ENCODE measurements at places on chromosomes 7 and 10.

DNA sequence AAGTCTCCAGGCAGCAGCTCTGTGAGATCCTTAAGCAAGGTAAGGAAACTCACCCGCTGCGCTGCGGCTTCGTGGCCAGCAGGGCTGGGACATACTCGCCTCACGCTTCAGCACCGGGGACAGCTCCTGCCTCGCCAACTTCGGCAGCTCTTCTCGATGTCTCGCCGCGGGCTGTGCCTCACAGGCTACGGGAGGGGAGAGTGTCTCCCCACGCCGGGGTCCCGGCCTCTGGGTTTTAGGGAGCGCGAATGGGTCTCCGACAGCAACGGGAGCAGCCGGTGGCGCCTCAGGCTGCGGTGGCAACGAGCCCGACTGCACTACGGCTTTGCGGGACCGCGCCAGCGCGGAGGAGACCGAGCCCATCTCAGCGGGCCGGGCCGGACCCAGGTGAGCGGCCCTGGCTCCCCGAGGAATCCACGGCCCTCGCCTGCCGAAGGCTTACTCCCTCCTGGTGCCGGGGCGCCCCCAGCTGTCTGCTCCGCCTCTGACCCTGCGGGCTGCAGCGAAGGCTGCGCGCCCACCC lies 62.4 kb downstream of the LSM5 start:
- peak; percentile 30 for DNase-seq

GRCh38 chr7:12749069-12749468 lies 61.6 kb downstream of the ARL4A start:
- no peak for DNase-seq

- DNase-seq, result peak; percentile 48
These were observed at the start of gene AP3M1 for GRCh38 chr10:74150204-74150989. AP3M1 (minus strand) TSS chr10:74150828; CDS start chr10:74138379, 12,449 bp downstream.

DNA sequence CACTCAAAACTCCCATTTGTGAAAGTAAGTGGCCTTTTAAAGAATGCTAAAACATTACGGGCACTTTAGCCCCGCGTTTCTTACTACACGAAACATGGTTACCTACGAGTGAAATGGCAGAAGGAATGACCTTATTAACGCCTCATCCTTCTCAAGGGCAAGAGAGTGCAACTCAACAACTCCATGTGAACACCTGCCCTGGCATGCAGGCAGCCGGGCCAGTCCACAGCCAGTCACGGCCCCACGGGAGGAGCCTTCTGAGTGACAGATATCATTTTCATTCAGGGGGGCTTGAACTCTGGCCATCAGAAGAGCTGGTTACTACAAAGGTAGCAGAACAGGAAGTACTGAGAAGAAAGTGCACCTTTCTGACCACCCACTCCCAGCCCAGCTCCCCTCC lies 236.1 kb downstream of the PTPRN2 start:
- DNase-seq, result no peak

GRCh38 chr7:133275446-133276095 lies 22.7 kb downstream of the EXOC4 start:
- DNase-seq, result no peak

GRCh38 chr7:4835398-4836205 lies 26.2 kb downstream of the PAPOLB start:
- no peak for DNase-seq

- DNase-seq, result no peak
These were observed 163.6 kb downstream of the KCND2 start for GRCh38 chr7:120436487-120437060.

Measured in NCI-H510A treated with DMSO at 0.1 percent for 48 hours (cell line).